ENCODE measurements at places on chromosomes 11 and 22.

DNA sequence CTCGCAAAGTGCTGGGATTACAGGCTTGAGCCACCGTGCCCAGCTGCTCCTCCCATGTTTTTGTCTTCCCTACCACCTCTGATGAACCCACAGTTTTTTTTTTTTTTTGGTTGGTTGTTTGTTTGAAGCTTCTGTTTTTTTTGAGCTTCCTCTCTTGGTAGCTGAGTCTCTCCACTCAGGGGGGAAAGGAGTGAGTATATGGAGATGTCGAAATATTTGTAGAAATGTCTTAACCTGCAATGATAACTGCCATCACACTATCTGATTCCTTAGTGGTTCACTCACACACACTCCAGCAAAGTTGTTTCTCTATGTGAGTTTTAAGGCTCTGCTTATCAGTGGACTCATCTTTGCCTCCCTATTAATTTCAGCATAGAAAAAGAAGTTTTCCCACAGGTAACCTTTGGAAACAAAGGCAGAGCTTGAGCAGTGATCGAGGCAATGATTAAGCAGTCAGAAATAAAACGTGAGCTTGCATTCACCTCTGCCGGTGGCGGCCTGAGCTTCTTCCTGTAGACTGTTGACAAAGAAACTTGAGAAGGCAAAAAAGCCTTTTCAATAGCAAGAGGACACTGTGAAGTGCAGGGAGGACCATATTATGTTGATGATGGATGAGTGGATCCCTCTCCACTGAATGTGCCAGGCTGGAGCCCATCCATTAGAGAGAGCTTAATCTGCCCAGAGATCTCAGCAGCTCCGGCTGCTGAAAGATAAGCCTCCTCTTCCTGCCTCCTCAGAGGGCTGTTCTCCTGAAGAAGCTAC is 29.0 kb upstream of the RASSF10 start:
- no peak for DNase-seq

DNA sequence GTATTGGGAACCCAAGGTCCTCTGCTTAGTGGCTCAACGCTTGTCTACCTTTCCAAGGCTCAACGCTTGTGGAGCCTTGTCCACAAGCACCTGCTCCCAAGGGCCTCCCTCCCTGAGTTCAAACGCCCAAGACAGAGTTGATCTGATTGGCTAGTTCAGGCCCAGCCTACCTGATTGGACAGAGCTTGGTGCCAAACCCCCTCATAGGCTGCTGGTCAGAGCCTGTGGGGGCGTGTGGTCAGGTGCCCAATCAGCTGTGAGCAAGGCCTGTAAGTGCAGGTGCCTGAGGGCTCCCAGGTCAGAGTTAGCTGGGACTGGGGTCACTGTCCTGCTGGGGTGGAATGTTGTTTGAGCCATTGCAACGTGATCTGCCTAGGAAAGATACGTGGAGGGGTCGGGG is 16.9 kb upstream of the TMPRSS6 start:
- no peak for DNase-seq

DNA sequence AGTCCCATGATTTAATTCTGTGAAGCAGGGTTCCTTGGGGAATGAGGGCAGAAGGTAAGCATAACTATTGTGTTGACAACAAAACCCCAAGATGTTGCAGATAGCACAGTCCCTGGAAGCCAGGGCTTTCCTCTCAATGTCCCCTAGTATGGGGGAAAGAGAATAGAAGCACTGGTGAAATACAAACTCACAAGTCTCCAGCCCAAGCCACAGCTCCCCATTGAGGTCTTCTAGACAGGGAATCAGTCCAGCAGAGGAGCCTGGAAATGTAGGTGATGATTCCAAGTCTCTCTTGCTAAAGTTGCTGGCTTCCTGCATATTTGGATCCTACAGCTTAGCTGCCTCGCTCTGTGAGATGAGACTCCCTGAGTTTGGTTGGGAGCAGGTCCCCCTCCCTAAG is 31.7 kb upstream of the DRD2 start:
- DNase-seq, result no peak

DNA sequence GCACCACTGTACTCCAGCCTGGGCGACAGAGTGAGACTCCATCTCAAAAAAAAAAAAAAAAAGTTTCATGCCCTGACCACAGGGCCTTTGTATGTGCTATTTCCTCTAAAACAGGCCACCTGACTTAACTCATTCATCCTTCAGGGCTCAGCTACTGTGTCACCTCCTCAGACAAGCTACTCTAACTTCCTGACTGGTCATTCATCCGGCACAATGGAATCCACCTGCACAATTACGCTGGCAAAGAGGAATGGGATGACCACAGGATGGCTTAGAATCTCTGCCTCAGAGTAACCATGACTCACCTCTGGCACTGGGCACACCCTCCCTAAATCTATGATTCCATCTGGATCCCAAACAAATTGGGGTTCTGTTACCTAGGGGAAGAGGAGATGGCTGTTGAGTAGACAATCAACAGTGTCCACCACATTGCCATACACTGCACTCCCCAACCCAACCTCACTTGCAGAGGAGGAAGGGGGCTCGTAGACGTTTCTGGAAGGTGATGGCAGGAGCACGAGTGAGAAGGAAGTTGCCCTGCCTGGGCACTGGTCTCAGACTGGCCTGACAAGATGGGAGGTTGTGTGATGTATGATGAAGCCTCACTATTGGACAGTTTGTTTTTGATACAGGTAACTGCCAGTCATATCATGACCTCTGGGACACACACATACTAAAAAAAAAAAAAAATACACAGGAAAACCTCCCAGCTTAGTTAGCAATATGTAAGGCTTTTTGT is 22.8 kb upstream of the HMOX1 start:
- no peak for DNase-seq

- DNase-seq, result no peak
These were observed 1.3 kb downstream of the SLC39A13 start for GRCh38 chr11:47409440-47410369.

DNA sequence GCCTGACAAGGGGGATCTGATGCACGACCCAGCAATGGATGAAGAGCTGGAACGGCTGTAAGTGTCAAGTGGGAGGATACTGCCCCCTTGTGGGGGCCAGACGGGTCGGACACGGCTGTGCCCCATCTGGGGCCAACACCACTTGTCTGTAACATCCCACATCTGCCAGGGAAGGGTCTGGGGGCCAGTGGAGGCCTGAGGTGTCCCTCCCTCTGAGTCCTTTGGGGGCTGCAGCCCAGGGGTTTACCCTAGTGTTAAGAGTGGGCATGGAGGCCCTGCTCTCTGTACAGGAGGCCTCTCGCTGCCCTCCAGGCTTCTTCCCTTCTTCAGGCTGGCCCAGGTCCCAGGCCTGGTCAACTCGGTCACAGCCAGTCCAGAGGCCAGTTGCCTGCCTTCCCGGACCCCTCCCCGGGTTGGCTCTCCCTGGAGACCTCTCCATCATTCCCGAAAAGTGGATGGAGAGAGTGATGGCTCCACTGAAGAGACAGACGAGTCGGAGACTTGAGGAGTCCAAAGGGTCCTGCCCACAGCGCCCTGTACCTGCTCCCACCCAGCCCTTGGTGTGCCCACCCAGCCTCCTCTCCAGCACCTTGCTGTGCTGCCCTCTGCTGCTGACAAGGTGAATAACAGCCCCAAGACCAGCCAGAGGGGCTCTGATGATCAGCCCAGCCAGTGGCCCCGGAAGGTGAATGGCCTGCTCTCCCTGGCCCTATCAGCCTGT is 15.4 kb downstream of the ARFGAP2 start:
- DNase-seq, result peak; percentile 43

DNA sequence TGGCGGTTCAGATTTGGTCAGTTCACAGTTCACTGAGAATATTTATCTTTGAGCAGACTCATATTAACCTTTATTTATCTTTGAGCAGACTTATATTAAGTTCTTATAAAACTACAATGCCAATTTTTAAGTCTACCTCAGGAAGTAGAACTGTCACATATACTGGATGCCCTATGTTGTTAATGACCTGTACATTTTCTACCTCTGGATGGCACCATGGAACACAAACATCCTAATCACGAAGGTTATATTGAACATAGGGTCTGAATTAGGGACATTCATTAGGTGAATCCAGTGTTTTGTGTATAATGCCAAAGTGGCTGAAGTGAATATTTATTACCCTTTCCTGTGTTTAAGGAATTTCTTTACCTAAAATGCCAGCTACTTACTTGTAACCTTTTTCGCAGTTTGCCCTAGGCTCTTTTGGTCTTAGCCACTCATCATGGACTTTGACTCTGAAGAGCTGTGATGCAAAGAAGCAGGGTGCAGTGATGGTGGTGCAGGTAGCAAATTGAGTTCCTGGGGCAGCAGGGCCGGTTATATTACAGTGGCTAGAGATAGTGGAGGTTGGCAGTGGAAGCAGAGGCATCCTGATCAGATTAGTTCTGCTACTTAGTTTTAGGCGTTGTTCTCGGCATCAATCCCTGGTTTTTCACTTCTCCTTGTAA is 71.8 kb downstream of the STIM1 start:
- no peak for DNase-seq

GRCh38 chr11:134407321-134407828 is 4.7 kb downstream of the B3GAT1 start:
- DNase-seq, result no peak

DNA sequence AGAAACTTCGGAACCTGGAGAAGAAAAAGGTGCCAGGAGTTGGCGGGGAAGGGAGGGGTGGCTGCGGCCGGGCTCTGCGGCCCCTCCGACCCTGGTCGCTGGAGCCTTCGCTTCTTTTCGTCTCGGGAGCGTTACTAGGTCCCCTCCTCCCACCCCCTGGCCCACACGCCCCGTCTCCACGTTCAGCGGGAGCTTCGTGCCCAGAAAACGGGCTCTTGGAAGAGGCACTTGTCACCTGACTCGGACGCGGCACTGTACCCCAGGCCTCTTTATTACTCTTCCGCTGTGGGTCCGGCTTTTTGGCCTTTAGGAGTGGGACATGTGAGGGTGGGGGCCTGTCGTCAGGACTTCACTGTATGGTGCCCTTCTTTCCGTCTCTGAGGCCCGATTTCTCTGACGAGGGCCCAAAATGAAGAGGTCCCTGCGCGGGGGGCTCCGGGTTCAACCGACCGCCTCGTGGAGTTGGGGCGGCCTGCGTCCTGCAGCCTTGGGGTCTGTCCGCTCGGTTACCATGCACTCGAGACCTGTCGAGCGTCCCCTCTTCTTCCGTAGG is 1.2 kb downstream of the CAPRIN1 start:
- no peak for DNase-seq

- no peak for DNase-seq
These were observed 12.7 kb upstream of the ISX start for GRCh38 chr22:35053060-35053835.

DNA sequence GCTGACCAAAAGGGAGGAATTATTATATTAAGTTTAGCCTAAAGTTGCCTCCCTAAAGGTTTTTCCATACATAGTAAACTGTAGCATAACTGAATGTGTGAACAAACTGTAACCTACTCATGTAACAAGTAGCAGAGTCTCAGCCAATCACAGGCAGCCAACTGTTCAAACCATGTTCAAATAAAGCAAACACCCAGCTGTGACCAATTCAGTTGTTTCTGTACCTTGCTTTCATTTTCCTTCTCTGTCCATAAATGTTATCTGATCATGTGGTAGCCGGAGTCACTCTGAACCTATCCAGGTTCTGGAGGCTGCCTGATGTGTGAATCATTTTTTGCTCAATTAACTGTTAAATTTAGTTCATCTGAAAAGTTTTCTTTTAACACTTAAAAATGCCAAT is 373.5 kb downstream of the GUCY1A2 start:
- no peak for DNase-seq

DNA sequence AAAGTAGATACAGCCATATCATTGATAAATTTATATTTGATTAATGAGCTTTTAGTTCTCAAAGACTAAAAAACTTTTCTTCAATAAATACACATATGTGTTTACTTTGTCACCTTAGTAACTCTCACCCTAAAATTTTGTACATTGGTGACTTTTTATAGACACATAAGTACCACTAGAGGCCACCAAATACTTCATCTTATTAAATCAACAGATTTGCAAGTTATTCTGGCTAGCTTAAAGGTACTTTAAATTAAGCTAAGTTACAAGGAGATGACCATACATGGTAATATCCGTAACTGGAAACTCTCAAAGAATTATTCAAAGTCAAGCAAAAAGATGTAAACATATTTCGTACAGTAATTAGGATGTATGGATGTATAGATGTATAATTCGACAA is 112.2 kb downstream of the SBF2 start:
- peak; percentile 15 for DNase-seq

DNA sequence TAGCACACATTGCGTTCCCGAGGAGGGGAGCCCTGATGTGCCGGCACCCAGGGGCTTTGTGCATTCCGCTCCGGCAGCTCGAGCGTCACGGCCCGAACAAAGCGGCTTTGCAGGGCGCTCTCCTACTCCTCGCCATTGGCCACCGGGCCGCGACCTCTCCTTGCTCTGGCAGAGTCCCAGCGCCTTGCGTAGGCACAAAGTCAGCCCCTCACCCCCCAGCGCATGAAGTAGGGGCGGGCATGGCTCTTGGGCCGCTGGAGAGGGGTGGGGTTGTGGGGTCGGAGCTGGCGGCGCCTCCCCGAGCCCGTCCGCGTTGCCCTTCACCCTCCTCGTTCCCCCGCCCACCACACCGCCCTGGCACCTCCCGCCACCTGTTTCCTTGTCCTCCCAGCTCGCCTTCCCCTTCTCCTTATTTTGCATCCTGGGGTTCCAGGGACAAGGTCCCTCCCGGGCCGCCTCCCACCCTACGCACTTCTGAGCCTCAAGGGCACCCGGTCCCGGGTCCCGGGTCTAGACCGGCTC is 753 bp upstream of the PPARA start:
- no peak for DNase-seq

DNA sequence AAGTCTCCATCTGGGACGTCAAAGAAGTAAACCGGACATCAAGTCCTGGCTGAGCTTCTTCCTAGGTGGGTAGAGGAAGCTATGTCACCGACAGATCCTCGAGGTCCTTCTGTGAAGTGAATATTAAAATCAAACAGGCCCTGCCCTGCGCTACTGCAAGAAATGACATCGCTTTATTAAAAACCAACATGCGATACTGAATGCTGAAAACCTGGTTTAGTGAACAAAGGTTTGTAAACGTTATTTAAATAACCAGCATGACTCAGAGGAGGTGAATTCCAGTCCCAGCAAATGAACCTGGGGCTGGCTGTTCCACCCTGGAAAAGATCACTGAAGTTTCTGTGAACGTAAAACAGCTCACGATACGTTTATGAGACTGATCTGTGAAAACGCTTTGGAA is 645 bp downstream of the RTCB start:
- DNase-seq, result no peak

DNA sequence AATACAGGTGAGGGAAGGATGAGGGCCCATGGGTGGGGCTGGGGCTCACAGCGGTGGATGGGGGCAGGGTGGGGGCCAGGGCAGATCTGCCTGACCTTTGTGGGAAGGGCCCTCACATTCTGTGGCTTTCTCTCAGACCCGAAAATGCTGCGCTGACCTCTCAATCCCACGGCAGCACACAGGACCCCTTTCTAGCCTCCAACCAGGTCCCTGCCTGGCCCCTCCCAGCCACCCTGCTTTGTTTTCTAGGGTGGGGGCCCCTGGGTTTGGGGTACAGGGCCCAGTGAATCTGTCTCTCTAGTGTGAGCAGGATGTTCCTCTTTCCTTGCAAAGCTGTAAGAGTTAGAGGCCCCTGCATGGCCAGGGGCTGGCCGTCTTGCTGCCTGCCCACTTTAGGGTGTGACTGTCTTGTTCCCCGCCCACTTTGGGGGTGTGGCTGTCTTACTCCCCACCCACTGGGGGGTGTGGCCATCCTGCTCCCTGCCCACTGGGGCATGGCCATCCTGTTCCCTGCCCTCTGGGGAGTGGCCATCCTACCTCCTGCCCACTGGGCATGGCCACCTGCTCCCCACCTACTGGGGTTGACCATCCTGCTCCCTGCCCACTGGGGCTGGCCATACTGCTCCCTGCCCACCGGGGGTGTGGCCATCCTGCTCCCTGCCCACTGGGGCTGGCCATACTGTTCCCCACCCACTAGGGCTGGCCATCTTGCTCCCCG is 11.5 kb downstream of the PARVG start:
- DNase-seq, result no peak

Measured in astrocyte of the cerebellum (primary cell).